ENCODE measurements at places on chromosomes 11 and 22. TPM values are rescaled to one million over a fixed set of nuclear protein-coding genes. Genes with fewer than 3 reads are reported as not detected.

DNA sequence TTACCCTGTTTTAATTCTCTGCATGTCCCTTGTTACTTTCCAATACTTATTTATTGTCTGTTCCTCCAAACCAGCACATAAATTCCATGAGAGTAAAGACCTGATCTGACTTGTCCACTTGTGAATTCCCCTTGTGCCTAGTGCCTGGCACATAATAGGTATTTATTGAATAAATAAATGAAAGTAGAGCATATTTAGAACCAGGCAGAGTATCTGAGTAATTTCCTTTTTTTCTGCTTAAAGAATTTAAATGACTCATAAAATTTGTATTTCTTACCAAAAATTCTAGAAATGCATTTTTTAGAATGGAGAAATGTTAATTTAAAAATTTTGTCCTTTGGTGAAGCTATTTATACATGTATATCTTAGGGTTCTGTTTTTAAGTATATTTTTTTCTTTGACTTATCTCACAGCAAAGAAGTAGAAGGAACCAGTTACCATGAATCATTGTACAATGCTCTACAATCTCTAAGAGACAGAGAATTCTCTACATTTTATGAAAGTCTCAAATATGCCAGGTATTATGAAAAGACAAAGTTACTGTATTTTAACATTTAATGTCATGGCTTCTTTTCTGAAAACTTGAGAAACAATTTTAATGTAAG, 96.8 kb downstream of the ATM start:
- DNase-seq: no peak
- H3K27me3 ChIP-seq: no peaks in the 10 kb centered on the region
- H3K4me1 ChIP-seq: no peaks in the 10 kb centered on the region
- 0 out of 2 replicates have a peak, but pooled peaks cover 4% of the 10 kb centered on the region for H3K36me3 ChIP-seq
- H3K4me3 ChIP-seq: no peak overlapping the region
- H3K27ac ChIP-seq: no peak overlapping the region

GRCh38 chr22:48068323-48068885, 1306.0 kb downstream of the TBC1D22A start:
- no peak overlapping the region for H3K4me3 ChIP-seq
- H3K36me3 ChIP-seq: no peaks in the 10 kb centered on the region
- no peak for DNase-seq
- H3K27ac ChIP-seq: no peak overlapping the region
- peaks cover 2% of the 10 kb centered on the region for H3K4me1 ChIP-seq

PLAAT3 gene
- 109 TPM for total RNA-seq

CYTH4 gene
- not detected for total RNA-seq

- peaks cover 33% of the 10 kb centered on the region for H3K27me3 ChIP-seq
- no peak for DNase-seq
- no peak overlapping the region for H3K27ac ChIP-seq
- H3K4me3 ChIP-seq: no peak overlapping the region
- H3K4me1 ChIP-seq: no peaks in the 10 kb centered on the region
- H3K36me3 ChIP-seq: no peaks in the 10 kb centered on the region
Observed at GRCh38 chr22:22717664-22718063, 73.2 kb downstream of the GGTLC2 start.

Measured in H1 (cell line).